ENCODE measurements at places on chromosomes 16 and 17.

- no peaks in the 10 kb centered on the region for H3K27me3 ChIP-seq
- no peak overlapping the region for H3K4me3 ChIP-seq
- no peaks in the 10 kb centered on the region for H3K4me1 ChIP-seq
- DNase-seq: no peak
- no peak overlapping the region for H3K27ac ChIP-seq
Observed at GRCh38 chr16:85777583-85778310, 21.6 kb downstream of the EMC8 start.

DNA sequence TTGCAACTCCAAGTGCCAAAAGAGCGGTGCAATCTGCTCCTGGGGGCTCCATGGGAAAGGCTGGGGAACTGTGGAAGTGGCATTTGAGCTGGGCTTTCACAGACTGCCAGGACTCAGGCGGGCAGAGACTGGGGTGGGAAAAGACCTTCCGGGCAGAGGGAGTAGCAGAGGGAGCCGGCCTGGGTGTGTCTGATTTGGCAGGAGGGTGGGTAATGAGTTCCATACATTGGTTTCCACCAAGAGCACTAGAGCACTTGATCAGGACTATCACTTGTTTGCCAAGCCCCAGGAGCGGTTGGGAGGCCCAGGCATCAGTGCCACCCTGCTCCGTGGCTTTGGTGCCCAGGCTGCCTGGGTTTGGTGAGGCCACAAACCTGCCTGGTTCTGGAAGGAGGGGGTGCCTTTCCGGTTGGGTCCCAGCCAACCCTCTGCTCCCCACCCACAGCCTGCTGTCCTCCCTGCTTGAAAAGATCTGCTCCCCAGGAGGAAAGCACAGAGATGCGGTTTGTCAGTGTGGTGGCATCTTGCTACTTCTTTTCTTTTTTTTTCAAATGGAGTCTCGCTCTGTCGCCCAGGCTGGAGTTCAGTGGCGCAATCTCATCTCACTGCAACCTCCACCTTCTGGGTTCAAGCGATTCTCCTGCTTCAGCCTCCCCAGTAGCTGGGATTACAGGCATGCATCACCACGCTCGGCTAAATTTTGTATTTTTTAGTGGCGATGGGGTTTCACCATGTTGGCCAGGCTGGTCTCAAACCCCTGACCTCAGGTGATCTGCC lies 3.5 kb upstream of the TRIM47 start:
- H3K4me1 ChIP-seq: peaks cover under 1% of the 10 kb centered on the region
- no peak for DNase-seq
- H3K36me3 ChIP-seq: no peaks in the 10 kb centered on the region
- H3K4me3 ChIP-seq: no peak overlapping the region

DNA sequence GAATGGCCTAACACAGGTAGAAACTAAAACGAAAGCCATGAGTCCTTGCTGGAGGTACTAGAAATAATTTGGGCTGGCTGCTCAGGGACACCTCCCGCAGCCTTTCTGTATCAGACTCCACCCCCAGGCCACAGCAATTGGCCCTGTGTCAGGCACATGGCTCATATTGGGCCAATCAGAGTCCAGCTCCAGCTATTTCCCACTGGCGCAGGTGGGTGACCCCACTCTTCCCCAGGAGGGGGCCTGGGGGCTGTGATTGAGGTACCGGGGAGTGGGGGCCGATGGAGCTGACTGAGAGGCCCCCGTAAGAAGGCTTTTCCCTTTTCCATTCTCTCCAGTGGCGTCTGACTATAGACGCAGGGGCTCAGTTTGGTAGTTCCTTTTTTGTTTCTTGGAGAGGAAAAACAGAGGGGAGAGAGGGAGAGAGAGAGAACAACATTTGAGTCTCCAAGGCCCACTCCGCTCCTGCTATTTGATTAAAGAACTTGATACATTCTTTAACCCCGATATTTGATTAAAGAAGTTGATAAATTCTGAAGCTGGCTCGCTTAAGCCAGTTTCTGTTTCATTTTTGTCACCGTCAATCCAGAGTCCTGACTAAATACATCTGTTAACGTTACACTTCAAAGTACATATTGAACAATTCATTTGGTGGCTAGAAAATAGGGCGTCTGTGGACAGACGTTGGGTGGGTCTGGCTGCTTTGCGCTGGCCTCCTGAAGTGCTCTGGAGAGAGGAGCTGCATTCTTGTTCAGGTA lies 26.3 kb downstream of the FOXL1 start:
- H3K4me1 ChIP-seq: no peaks in the 10 kb centered on the region
- H3K4me3 ChIP-seq: no peak overlapping the region
- no peak for DNase-seq
- H3K27me3 ChIP-seq: no peaks in the 10 kb centered on the region
- H3K27ac ChIP-seq: peak overlapping the region; percentile 38

- peak overlapping the region; percentile 99 for H3K27ac ChIP-seq
- DNase-seq: no peak
- H3K36me3 ChIP-seq: no peaks in the 10 kb centered on the region
- no peaks in the 10 kb centered on the region for H3K27me3 ChIP-seq
Observed at GRCh38 chr17:80455336-80455710, 21.1 kb downstream of the NPTX1 start.

GRCh38 chr17:74190154-74190553 lies 13.3 kb upstream of the RPL38 start:
- no peaks in the 10 kb centered on the region for H3K27me3 ChIP-seq
- no peak overlapping the region for H3K27ac ChIP-seq
- H3K4me3 ChIP-seq: no peak overlapping the region
- H3K4me1 ChIP-seq: no peaks in the 10 kb centered on the region
- H3K36me3 ChIP-seq: no peaks in the 10 kb centered on the region

DNA sequence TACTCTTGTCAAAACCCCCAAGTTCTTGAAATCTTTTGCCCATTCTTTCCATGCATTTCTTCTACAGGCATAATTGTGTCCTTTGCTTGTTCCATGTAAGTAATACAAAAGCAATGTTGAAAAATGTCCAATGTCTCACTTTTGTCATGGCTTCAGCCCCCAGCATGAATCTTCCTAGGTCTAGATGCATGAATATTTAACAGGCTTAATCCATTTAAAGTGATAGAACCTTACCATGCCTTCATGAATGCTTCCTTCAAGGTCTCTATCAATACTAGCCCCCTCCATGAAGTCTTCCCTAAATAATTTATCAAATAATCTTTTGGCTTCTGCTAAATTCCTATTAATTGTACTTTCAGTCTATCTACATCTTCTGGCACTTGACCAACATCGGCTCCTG lies 46.1 kb upstream of the ANKFY1 start:
- no peak overlapping the region for H3K4me3 ChIP-seq
- no peak for DNase-seq
- H3K27ac ChIP-seq: no peak overlapping the region
- no peaks in the 10 kb centered on the region for H3K4me1 ChIP-seq

DNA sequence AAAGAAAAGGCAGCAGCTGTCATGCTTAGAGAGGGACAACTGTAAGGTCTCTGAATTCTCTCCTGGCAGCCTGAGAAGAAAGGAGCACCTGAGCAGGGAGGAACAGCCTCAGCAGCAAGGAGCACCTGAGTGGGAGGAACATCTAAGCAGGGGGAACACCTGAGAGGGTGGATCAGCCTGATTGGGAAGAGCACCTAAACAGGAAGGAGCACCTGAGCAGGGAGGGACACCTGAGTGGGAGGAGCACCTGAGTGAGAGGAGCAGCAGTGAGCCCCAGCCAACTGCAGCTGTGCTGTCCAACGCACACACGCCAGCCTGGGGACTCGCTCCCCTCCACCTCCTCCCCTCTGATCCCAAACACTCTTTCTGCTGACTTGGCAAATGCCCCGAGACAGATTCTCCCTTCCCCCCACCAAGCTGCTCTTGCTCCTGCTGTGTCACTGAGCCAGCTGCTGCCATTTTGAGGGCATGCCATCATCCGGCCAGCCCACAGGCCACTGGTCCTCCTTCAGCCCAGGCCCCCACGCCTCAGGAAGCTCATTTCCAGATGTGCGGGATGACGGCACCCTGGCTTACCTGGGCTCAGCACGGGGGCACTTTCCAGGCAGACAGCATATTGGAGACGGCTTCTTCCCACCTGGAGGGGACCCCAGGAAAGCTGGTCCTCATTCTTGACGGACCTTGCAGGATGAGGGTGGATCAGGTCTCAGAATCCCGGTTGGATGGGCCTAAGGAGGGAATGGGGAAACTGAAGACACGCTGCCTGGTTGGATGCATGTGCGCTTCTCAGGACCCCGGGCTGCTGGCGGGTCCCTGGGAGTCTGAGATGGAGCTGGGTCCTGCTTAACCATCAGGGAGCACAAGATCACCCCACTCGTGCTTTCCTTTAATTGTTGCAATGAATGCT lies 57.7 kb upstream of the RBFOX3 start:
- H3K4me3 ChIP-seq: no peak overlapping the region
- no peaks in the 10 kb centered on the region for H3K4me1 ChIP-seq
- H3K36me3 ChIP-seq: no peaks in the 10 kb centered on the region
- peak; percentile 31 for DNase-seq
- H3K27ac ChIP-seq: no peak overlapping the region
- peaks cover 89% of the 10 kb centered on the region for H3K27me3 ChIP-seq

DNA sequence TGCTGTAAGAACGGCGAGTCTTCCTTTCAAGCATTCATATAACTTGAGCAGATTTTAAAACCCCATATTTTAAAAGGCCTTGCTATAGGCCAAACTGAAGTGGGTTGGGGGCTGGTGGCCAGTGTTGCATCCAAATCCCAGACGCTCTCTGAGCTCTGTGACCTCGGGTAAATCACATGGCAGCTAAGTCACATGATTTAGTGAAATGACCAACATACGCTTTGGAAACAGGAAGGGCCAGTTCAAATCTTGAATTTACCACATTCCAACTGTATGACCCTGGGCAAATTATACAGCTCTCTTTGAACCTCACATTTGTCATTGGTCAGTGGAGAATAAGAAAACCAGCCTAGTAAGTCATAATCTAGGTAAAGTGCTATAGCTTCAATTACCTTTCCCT lies 519.3 kb downstream of the HAPSTR1 start:
- peaks cover 2% of the 10 kb centered on the region for H3K27me3 ChIP-seq
- no peak overlapping the region for H3K27ac ChIP-seq
- no peaks in the 10 kb centered on the region for H3K4me1 ChIP-seq
- no peak overlapping the region for H3K4me3 ChIP-seq
- DNase-seq: no peak
- no peaks in the 10 kb centered on the region for H3K36me3 ChIP-seq
